ENCODE measurements at places on chromosomes 2 and 18.

GRCh38 chr2:178306352-178307073 is 112.2 kb downstream of the OSBPL6 start:
- DNase-seq, result peak; percentile 27

DNA sequence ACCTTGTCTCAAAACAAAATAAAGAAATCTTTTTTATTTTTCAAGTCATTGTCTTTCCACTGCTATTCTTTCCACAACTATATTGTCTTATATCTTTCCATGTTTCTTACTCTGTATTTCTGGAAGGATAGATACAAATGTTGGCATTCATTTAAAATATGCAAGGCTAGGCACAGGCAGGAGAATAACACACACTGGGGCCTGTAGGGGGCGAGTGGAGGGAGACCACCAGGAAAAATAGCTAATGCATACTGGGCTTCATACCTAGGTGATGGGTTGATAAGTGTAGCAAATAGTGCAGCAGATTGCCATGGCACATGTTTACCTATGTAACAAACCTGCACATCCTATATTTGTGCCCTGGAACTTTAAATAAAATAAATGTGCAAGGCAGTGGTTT is 9.6 kb downstream of the MRPL30 start:
- DNase-seq, result no peak

DNA sequence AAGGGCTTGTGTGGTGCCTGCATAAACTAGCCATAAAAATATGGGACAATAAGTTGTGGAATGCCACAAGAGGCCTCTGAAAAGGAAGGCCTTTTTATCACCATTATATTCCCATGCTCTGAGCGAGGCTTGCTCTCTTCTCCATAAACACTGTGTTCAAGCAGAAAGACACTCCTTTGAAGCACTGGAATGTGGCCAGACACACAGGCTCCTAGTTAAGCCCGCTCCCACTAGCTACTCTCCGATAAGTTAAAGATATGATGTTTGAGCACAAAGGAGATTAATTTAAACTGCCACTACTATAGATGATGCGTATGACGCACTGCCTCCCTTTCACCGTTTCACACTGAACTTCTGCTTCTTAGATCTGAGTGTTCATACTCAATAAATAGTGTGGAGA is 188.7 kb upstream of the TWIST2 start:
- no peak for DNase-seq

DNA sequence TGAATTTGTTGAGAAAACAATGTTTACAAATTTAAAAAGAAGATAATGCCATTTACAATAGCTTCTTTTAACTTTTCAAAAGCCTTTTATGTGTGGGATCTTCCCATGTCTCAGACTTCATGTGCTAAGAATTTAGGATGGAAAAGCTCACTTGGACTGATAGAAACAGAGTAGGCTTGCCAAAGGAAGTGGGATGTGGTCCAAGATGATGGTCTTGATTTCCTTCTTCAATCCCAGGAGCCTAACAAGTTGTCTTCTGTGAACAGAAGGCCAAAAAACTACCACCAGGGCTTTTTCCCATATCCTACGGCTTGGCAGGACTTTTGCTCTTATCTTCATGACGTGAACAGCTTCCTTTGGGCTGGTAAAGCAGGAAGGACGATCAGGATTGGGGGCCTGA is 9.5 kb downstream of the CXCR4 start:
- DNase-seq, result no peak

- DNase-seq, result no peak
Measured at GRCh38 chr2:419687-420317, 131.9 kb upstream of the ALKAL2 start.

- no peak for DNase-seq
Measured at GRCh38 chr18:46903406-46903805, 13.9 kb downstream of the PIAS2 start.

- no peak for DNase-seq
Measured at GRCh38 chr2:217215877-217216276, 356.0 kb upstream of the TNP1 start.

- no peak for DNase-seq
Measured at GRCh38 chr2:1011985-1012384, 61.3 kb downstream of the SNTG2 start.

DNA sequence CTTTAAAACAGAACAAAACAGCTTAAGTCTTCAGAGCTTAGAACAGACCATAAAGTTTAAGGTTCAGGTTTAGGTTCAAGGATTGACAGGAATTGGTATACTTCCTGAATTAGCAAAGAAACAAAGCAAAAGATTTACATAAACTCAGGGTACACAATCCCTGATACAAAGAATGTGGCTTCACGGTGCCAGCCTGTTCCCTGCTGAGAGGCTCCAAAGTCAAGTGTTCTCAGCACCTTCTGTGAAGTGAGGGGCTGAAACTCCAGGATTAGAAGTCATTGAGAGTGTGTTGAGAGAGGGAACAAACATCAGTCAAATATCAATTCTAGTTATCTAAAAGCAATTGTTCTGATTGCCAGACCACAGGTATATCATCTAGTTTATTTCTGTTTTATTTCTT is 35.7 kb downstream of the DYNAP start:
- no peak for DNase-seq

- no peak for DNase-seq
Measured at GRCh38 chr18:35619941-35620340, 38.4 kb downstream of the GALNT1 start.

- DNase-seq, result peak; percentile 77
Measured at GRCh38 chr18:80147418-80148325, 38.6 kb downstream of the ADNP2 start.

GRCh38 chr2:175880-176820 is 87.7 kb downstream of the SH3YL1 start:
- DNase-seq, result no peak

GRCh38 chr2:46970334-46971288 is 55.0 kb upstream of the MCFD2 start:
- DNase-seq, result peak; percentile 84

DNA sequence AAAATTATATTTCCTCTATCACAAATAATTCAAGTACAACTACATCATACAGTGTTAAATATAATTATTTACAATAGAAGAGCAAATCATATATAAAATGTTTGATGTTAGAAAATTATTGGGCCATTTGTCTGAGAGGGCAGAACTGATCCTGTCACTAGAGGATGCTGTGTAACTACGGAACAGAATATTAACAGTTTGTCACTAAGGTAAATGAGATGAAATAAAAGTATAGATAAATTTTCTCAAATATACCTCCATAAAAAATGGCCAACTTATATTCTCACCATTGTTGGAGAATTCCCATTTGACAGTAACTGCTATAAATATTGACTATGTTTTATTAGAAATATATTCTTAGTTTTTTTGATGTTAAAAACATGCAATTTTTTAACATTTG is 1067.4 kb upstream of the DDX18 start:
- DNase-seq, result no peak

GRCh38 chr2:134372141-134372540 is 118.3 kb downstream of the MGAT5 start:
- DNase-seq, result no peak

Data from suppressor macrophage treated with lipopolysaccharide for 4 hours (primary cell).